ENCODE measurements at places on chromosomes 6 and 20.

- DNase-seq = no peak
These were observed 5.9 kb downstream of the PCED1A start for GRCh38 chr20:2834401-2835110.

- no peak for DNase-seq
These were observed 32.8 kb downstream of the DYNLT1 start for GRCh38 chr6:158611541-158612370.

DNA sequence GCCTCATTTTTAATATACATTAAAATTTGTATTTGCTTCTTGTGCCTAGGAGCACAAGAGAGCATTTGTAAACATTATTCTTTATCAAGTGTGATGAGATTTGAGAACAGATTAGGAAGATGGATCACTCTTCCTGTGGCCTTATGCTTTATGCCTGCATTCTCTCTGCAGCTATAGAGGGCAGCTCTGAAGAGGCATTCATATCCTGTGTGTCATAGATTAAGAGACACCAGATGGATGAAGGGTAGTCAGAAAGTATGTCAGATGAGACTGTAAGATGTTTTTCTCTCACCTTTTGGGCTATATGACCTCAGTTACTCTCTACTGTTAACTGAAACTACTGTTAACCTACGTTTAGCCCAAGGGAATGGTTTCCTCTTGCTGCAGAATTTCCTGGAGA lies 61.4 kb downstream of the DNAH8 start:
- DNase-seq = no peak

GRCh38 chr6:56616967-56617366 lies 25.7 kb downstream of the DST start:
- DNase-seq = no peak

- no peak for DNase-seq
These were observed at the start of gene CCN2 for GRCh38 chr6:131950767-131951575. TSS of gene CCN2 (minus strand) at chr6:131951372. CDS start at chr6:131951172, 200 bp downstream.

GRCh38 chr6:89536231-89536630 lies 102.3 kb downstream of the LYRM2 start:
- DNase-seq = no peak

DNA sequence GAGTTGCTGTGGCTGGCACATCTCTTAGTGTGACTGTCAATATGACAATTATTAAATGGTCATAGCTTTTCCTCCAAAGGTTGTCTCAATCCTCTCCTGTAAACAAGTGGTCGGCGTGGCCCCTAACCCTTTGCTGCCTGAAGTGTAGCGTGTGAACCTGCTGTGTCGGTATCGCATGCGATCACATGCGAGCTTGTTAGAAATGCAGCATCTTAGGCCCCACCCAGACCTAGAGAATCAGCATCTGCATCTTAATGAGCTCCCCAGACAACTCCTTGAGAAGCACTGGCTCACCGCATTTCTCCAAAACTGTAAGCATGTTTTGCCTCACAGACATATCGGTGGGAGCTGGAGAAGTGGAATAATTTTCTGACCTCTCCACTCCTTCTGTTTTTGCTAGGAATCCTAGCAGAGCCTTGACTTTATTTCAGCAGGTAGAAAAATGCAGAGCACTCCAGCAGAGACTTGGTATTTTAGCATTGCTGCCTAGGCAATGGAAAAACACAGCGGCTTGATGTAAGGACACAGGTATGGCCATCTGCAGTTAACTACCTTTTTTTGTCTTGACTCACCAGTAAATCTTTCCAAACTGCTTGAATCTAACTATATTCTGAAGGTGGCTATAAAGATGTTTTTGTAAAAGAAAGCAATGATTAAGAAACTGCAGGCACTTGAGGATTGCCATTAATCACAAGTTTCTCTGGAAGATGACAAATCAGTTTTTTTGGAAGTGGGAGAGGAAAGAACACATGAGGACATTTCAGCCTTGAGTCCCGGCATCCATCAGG lies 67.6 kb downstream of the PSMG4 start:
- no peak for DNase-seq

- DNase-seq = no peak
These were observed 80.9 kb downstream of the GJA1 start for GRCh38 chr6:121516331-121516730.

GRCh38 chr6:49479308-49479970 lies 16.3 kb downstream of the CENPQ start:
- no peak for DNase-seq

DNA sequence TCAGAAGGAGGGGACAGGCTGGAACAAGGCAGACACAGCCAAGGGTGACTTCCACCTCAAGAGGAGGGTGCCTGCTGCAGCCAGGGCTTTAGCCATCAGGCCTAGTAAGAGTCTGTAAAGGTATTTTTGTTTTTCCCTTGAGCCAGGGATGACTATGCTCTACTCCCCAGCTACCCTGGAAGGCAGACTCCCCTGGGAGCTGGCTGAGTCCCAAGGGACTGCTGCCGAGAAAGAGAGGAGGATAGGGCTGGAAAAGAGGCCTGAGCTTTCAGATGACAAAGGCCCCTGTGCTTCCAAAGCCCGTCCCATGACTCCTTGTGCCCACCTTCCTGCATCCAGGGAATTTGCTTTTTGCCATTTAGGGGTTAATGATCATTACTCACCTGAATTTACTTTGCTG lies 14.0 kb upstream of the GSTA4 start:
- no peak for DNase-seq

GRCh38 chr6:31546339-31546957 lies at the start of gene ATP6V1G2:
TSS of gene ATP6V1G2 (minus strand) at chr6:31546608. CDS start at chr6:31546559, 49 bp downstream.
- DNase-seq = peak; percentile 84

DNA sequence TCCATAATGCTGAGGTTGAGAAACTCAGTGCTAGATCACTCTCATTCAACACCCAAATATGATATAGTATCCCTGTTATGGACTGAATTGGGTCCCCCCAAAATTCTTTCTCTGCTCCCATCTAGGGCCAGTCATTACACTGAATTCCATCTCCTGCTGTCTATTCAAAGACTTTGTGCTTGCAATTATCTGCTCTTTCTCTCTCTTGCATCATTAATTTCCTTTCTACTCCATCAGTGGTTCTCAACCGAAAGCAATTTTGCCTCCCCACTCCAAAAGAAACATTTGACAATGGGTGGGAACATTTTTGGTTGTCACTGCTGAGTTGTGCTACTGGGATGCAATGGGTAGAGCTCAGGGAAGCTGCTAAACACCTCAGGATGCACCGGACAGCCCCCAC lies 271.5 kb upstream of the CDYL start:
- DNase-seq = no peak

GRCh38 chr6:67639161-67639560 lies 995.9 kb upstream of the ADGRB3 start:
- no peak for DNase-seq

DNA sequence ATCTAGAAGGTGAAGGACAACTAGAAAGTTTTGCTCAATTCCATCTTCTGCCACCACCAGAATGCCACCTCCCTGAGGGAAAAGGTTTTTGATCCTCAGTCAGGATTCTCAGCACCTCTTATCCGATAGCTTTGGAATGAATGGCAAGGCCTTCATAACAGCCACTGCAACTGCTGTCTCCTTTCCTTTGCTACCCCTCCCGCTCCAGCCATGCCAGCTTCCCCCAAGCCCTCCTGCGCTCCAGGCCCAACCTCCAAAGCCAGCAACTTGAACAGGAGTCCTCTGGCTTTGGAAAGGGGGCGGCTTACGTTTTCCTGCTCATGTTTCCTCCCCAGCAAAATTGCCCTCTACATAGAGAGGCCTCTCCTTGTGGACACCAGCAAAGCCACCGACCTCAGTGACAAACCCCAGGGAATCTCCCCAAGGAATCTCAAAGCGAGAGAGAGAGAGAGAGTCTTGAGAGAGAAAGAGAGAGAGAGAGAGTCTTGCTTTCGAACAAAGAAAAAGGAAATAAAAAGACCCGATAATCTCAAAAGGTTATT lies 420 bp upstream of the BTN2A1 start:
- DNase-seq = no peak

DNA sequence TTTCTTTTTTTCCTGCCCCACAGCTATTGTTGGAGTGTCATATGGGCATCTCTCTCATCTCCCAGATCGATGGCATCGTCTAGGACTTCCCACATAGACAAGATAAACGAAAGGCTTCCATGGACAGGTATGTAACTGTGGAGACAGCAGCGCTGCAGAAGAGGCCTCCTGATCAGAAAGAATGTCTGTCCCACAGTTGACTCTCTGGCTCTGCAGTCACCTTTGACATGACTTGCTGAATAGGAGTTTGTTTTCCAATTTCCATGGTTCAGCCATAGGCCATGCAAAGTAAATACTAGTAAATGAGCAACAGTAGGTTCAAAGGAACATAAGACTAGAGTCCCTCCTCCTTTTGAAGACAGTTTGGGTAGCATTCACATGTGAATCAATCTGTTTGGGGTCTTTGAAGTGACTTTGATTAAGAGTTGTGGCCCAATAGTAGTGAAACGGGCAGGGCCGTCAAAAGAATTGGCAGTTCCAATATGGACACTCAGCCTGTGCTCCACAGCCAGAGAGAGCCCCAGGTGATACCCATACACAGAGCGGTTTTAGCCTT lies 134.7 kb upstream of the IFNGR1 start:
- DNase-seq = no peak

GRCh38 chr20:18431206-18431605 lies 35.6 kb downstream of the DZANK1 start:
- no peak for DNase-seq

DNA sequence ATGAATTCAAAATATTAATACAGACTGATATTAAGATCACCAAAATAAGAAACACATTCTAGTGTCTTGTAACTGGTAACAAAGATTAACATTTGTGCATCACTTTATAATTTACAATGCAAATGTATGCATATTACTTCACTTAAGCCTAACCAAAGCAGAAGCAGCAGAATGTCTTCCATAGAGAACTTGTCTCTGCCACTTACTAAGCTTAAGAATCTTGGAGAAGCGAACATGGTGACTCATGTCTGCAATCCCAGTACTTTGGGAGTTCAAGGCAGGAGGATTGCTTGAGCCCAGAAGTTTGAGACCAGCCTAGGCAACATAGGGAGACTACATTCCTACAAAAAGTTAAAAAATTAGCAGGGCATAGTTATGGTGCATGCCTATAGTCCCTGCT lies 18.8 kb downstream of the AK9 start:
- DNase-seq = no peak

GRCh38 chr6:35694462-35694861 lies 5.7 kb upstream of the FKBP5 start:
- DNase-seq = no peak

GRCh38 chr6:3752531-3753227 lies 1.2 kb upstream of the PXDC1 start:
- no peak for DNase-seq

DNA sequence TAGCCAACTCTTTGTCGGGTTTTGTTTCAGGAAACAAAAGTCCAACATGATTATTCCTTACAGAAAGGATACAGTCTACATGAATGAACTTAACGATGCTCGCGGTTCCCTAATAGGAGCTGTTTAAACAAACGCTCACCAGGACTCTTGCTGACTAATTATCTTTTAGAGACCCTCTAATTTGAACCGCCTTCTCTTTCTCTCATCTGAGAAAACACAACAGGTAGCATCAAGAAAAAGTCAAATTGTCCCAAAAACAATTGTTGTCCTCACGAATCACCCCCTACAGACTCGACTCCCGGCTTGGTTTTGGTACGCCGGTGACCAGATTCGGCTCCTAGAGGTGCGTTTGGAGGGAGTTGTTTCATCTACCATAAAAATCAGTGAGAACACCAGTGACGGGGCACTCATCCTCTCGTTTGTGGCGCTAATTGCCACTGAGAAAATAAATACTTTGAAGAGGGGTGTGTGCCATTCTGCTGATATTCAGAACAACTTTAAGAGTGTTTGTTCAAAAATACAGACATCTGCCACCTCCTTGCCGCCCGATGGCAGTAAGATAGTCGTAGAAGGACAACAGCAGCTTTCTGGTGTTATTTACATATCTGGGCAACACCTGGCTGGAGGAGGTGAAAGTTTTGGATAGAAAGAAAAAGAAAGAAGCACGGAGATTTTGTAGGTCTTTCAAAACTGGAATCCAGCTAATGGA lies 1.1 kb upstream of the SIM1 start:
- no peak for DNase-seq

- no peak for DNase-seq
These were observed 187.2 kb downstream of the CDH4 start for GRCh38 chr20:61439251-61439650.

- DNase-seq = no peak
These were observed 5.9 kb upstream of the SLCO4A1 start for GRCh38 chr20:62636446-62636845.

DNA sequence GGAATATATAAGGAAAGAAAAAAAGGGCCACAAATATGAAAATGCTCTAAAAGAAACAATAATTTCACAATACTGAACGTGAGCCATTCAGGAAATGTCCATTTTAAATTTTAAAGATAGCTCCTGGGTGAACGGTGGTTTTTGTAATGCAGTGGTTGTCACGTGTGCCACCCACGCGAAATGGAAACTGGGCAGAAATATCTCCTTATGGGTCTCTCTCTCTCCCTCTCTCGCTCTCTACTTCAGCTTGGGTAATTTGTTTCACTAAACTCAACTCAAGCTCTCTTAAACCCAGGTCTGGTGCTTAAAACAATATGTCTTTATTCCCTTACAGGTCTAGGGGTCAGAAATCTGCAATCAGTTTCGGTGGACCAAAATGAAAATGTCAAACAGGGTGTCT lies 150.8 kb downstream of the OR2B2 start:
- DNase-seq = no peak

DNA sequence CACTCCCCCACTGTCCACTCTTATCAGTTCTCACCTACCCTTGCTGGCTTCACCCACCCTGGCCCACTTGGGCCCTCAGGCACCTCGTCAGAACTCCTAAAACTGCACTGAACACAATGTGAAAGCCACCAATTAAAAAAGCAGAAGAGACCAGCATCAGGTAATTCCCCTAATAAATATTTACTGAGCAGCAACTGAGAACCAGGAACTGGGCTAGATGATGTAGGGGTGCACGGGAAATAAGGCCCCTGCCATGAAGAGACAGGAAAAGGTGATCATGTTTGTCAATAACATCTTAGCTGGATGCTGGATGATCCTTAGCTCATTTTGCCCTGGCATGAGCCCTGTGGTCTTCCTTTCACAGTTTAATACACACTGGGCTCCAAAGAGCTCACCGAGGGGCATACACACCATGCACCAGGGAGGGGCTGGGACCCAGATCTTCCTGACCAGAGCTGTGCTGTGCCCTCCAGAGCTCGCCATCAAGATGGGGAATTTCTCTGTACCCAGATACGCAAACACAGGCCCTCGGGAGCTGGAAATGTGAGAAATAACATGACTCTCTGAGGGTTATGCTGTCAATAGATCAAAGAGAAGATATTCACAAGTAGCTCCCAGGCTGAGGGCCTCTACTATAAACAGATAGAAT lies 113.6 kb upstream of the SLC22A16 start:
- no peak for DNase-seq

DNA sequence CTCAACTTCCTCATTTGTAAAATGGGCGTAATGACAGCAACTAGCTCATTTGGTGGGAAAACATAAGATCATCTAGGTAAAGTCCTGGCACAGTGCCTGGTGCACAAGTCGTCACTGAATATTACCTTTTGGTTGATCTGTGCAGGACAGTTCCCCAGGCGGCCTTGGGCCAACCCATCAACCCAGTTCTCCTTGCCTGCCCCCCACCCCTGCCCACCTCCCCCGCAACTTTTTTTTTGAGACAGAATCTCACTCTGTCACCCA lies 99.2 kb downstream of the JPH2 start:
- DNase-seq = no peak

GRCh38 chr6:53433261-53433950 lies 84.7 kb upstream of the ELOVL5 start:
- no peak for DNase-seq
